ENCODE measurements at places on chromosomes 16 and 17. TPM values are rescaled to one million over a fixed set of nuclear protein-coding genes. Genes with fewer than 3 reads are reported as not detected.

CCL3 gene
- total RNA-seq: 7.1 TPM

CEP295NL gene
- 5.3 TPM for total RNA-seq

CLEC18B gene
- 0.39 TPM for total RNA-seq

CA4 gene
- not detected for total RNA-seq

EVI2A gene
- 43.3 TPM for total RNA-seq

CD300LD gene
- total RNA-seq: not detected

CTF1 gene
- total RNA-seq: not detected

CXCL16 gene
- 42.3 TPM for total RNA-seq

GNG13 gene
- total RNA-seq: not detected

ABR gene
- 48.7 TPM for total RNA-seq

MT1G gene
- not detected for total RNA-seq

DNA sequence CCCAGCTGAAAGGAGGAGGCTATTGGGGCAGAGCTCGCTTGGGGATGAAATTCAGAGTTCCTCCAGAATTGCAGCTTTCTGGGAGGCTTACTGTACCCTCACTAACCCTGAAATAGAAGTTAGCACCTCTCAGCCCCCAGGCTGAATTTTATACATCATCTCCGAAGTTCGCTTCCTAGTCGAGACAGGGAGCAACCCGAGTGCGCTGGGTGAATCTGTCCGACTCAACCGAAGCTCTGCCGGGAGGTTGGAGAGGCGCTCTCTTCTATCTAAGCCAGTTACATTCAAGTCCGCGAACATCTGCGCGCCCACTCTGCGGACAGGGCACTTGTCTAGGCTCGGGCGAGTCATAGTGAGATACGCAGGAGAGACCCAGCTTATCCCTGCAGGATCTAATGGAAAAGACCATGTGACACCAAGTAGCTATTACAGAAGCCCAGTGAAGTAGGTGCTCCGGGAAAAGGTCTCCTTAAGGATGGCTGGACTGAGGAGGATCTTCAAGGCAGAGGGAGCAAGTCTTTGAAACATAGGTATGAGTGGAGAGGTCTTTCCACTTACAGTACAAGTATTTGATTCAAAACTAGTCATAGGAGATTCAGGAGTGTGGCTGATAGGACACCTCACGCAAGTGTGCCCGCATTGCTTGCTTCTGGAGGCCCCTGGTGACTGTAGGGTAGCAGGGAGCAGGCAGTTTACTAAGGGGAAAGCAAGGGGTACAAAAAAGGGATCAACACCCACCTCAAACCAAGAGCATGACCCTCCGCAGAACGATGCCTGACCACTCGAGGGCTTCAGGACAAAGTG, 646 bp upstream of the HES7 start:
- no peak for DNase-seq

DNA sequence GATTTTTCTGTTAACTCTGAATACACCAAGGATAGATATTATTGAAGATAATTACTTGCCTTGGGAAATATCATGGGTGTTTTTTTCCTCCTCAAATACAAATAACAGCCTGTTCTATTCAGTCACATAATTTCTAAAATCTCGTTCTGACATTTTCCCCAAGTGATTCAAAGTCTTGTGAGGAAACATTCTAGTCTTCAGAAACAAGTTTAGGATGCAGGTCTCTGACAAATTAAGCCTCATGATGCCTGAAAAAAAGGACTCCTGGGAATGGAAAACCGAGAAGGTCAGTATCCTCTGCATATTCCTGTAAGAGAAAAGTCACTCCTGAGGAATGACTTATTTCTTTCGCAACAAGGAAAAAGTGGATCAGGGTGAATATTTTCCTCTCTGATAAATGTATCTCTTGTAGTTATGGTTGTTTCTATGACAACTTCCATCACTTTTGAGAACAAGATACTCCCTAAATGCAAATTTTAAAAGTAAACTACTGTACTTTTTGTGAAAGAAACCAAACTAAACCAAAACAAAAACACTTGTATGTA, 384.6 kb downstream of the CNTNAP4 start:
- no peak for DNase-seq

- DNase-seq: no peak
These were observed 160.6 kb downstream of the IRX3 start for GRCh38 chr16:54125751-54126655.

DNA sequence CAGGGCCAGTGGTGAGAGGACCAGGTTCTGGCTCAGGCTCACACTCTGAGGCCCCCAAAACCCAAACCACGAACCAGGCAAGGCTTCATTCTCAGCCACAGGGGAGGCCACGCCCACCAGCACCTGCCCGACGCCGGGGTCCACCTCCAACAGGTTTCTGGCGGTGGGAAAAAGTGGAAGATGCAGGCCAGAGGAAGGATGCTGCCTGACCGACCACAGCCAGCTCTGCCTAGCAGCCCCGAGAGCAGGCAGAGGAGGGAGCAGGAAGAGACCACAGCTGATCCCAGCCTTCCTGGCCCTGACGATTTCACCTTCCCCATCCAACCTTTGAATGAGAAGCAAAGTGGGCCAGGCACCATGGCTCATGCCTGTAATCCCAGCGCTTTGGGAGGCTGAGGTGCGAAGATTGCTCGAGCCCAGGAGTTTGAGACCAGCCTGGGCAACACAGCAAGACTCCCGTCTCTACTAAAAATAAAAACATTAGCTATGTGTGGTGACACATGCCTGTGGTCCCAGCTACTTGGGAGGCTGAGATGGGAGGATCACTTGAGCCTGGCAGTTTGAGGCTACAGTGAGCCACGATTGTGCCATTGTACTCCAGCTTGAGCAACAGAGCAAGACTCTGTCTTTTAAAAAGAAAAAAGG, 30.7 kb upstream of the SLC38A10 start:
- no peak for DNase-seq

- no peak for DNase-seq
These were observed 7.3 kb upstream of the SLX4 start for GRCh38 chr16:3618769-3619141.

DNA sequence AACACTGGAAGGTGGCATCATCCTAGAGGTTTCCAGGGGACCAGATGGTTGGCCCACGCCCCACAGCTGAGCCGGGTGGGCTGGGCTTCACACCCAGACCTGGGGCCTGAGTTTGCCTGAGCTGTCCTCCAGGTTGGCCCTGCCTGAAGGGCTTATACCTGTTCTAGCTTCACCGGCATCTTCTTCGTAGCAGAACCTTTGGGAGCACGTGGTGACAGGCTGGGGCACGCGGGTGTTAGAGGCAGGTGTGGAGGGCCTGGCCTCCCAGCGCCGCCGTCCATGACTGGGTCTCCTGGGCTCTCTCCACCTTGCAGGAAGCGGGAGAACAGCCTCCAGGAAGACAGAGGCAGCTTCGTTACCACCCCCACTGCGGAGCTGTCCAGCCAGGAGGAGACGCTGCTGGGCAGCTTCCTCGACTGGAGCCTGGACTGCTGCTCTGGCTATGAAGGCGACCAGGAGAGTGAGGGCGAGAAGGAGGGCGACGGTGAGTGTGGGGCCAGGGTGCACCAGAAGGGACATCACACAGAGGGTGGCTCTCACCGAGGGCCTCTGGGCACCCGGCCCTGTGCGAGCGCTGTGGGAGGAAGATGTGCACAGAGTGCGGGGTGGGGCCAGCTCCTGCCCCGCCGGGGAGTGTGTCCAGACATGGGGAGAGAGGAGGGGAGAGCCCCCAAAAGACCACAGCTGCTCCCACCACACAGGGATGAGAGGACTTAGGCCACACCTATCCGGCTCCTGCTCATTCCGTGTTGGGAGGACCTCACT, 4.6 kb upstream of the TEDC2 start:
- DNase-seq: no peak

DNA sequence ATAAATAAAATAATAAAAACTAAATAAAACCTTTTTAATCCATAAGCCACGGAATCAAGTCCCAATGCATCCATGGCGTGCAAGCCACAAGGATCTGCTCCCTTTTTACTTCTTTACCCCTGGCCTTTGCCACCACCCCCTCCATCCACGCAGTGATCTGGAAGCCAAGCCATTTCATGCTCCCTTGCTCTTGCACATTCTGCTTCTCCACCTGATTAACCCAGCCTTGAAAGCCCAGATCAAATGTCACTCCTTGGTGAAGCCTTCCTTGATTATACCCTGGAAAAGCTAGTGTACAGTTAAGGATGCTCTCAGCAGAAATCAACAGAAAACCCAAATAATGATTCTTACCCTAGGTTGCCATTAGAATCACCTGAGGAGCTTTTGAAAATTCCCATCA, 9.9 kb downstream of the LRRC3C start:
- no peak for DNase-seq

DNA sequence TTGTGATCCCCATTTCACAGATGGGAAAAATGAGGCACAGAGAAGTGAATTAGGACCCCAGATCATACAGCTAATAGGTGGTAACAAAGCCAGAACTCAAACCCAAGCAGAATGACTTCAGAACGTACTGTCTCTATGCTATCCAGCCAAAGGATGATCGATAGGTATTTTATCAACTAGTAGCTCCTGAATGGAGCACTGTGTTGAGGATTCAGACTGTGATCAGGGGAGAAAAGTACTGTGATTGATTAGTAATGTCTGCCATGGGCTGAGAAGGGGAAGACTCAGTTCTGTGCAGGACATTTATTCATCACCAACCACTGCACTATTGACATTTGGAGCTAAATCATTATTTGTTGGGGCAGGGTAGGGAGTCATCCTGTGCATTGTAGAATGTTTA, 38.7 kb downstream of the CACNG4 start:
- no peak for DNase-seq

DNA sequence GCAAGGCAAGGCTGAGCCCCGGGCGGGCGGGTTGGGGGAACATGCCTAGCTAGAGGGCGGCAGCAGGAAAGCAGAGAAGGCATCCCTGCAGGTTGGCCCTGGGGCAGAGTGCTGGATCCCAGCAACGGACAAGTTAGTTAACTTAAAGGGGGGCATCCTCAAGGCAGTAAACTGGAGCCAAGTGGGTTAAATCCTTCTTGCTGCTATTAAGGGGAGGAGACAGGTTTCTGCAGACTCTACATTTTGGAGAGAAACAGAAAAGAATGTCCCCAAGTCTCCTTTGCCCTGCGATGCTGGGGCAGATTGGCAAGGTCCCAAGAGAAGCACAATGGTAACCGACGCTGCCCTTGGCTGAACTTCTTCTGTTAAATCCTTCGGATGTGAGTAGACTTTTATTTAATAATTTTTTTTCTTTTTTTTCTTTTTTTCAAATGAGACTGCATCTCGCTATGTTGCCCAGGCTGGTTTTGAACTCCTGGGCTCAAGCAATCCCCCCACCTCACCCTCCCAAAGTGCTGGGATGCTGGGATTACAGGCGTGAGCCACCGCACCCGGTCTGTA, 14.0 kb downstream of the ATP5PD start:
- DNase-seq: peak; percentile 60

DNA sequence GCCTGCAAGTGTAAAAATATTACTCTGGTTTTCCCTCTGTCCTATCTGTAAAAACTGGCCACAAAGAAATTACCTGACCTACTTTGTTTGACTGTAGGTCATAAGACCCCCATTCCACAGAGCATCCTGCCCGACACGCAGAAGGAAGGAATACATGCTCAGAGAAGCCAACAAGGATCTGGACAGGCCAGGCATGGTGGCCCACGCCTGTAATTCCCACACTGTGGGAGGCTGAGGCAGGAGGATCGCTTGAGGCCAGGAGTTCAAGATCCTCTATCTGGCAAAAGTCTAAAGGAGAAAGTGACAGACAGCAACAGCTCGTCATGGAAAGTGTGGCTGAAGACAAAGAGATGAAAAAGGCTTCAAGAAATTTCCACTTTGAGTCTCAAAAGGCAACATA, 78.2 kb upstream of the RNU2-1 start:
- DNase-seq: no peak

GRCh38 chr17:79022507-79022991, 1.4 kb upstream of the C1QTNF1 start:
- no peak for DNase-seq

GRCh38 chr16:57140931-57141668, 44.7 kb downstream of the PSME3IP1 start:
- no peak for DNase-seq

- DNase-seq: no peak
These were observed 29.9 kb upstream of the OR1G1 start for GRCh38 chr17:3157218-3157617.

DNA sequence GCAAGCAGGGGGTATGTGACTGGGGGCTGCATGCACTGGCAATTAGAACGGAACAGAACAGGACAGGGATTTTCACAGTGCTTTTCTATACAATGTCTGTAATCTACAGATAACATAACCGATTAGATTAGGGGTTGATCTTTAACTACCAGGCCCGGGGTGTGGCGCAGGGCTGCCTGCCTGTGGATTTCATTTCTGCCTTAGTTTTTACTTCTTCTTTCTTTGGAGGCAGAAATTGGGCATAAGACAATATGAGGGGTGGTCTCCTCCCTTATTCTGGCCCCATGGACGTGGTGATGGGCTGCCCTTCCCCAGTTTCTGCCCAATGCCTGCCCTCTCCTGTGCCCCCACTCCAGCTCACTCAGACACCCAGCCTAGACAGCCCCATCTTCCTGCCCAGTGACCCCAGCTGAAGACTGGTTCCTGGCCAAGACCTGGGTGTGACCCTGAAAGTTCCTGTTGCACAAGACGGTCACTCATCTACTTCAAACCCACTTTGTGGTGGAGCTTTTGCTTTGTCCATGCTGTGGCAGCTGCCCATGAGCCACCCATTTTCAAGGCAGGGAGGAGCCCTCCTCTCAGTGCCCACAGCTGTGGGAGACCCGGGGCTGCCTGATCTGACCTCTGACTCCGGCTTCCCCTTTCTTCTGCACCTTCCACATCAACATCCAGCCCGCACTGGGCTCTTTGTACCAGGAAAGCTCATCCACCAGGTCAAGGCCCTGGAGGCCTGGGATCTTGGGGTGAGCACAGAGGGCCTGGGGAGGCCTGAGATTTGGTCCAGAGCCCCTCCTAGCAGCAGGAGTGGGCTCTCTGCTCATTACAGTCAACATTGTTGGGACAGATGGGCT, 18.6 kb downstream of the ALOX12B start:
- DNase-seq: no peak

GRCh38 chr16:1093284-1094123, 2.5 kb downstream of the C1QTNF8 start:
- DNase-seq: no peak

GRCh38 chr17:75340631-75341030, 51.4 kb upstream of the SLC25A19 start:
- no peak for DNase-seq

DNA sequence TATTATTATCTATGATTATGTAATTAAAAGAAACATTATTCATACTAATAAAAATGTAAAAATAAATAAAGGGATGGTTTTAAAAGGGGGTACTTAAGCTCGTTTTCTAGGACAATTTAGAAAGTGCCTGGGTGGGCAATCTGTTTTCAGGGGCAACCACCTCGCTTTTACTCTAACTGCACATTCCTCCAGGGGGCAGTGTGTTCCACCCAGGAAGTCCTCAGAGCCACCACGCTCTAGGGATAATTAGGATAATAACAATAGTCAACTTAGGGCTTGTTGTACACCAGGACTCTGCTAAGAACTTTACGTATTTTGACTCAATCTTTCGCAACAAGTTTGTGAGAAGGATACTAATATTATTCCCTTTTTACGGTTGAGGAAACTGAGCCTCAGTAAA, 396.7 kb upstream of the MAF start:
- no peak for DNase-seq

- DNase-seq: no peak
These were observed 5.3 kb upstream of the MAPK7 start for GRCh38 chr17:19372866-19373504.

- DNase-seq: no peak
These were observed 100.8 kb downstream of the IRF8 start for GRCh38 chr16:85999778-86000177.

- DNase-seq: no peak
These were observed 9.7 kb downstream of the PHKB start for GRCh38 chr16:47470810-47471209.

- DNase-seq: no peak
These were observed 40.3 kb upstream of the SNN start for GRCh38 chr16:11627822-11628457.

- no peak for DNase-seq
These were observed 6.0 kb upstream of the GFAP start for GRCh38 chr17:44921122-44921882.
